ENCODE measurements at places on chromosomes 5 and 9. TPM values are rescaled to one million over a fixed set of nuclear protein-coding genes. Genes with fewer than 3 reads are reported as not detected.

Gene COL27A1
- total RNA-seq, result 0.15 TPM

Gene RRAGA
- total RNA-seq, result 46.6 TPM

Gene TTC16
- total RNA-seq, result 1.6 TPM

Gene DMRT3
- not detected for total RNA-seq

DNA sequence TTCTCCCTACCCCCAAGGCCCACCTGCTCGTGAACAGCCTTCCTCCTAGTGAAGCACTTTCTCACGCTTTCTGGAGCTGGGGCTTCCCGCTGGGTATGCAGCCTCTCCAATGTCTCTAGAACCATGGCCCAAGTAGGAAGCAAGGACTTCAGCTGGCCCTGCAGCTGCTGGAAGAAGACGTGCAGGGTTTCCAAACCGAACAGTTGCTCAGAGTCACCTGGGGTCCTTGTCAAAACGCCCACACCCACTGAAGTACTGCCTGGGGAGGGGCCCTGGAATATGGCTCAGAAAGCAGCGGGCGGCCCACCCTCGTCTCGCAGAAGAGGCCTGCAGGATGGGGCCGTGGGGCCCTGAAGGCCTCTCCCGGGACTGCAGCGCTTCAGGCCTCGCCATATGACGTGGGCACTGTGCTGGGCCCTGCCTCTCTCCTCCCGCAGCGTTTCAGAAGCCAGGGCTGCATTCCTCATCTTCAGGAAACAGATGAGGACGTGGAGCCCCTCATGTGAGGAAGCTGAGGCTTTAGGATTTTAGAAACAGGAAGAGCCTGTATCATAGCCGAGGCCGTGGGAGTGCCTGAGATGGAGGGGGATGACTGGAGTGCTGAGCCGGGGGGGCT lies 116.0 kb upstream of the LMX1B start:
- no peak overlapping the region for H3K27ac ChIP-seq
- peaks cover 7% of the 10 kb centered on the region for H3K4me1 ChIP-seq
- no peaks in the 10 kb centered on the region for H3K36me3 ChIP-seq
- no peak overlapping the region for H3K4me3 ChIP-seq
- peaks cover 11% of the 10 kb centered on the region for H3K27me3 ChIP-seq
- no peak for DNase-seq

- DNase-seq, result no peak
- no peak overlapping the region for H3K27ac ChIP-seq
- H3K4me3 ChIP-seq, result no peak overlapping the region
- H3K27me3 ChIP-seq, result peaks cover 5% of the 10 kb centered on the region
- H3K36me3 ChIP-seq, result no peaks in the 10 kb centered on the region
- peaks cover 4% of the 10 kb centered on the region for H3K4me1 ChIP-seq
Observed at GRCh38 chr5:174328631-174329299, 283.3 kb downstream of the NSG2 start.

DNA sequence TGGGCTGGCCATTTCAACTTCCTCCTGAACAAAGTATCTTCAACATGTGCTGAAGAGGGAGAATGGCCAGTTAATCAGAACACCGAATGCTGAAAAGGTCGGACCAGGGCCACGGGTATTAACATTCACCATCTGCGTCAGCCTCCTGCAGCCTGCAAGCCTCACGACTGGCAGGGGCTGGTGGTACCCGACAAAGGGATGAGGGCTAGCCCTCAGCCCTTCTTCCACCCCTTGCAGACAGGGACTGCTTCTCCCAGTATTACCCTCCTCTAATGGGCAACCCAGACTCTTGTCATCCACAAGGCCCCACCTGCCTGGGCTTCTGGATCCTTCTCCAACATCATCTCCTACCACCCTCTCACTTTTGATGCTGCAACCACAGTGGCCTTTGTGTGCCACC lies 246.6 kb downstream of the FSTL4 start:
- no peaks in the 10 kb centered on the region for H3K36me3 ChIP-seq
- no peak for DNase-seq
- H3K27me3 ChIP-seq, result no peaks in the 10 kb centered on the region
- H3K27ac ChIP-seq, result no peak overlapping the region
- H3K4me3 ChIP-seq, result no peak overlapping the region

DNA sequence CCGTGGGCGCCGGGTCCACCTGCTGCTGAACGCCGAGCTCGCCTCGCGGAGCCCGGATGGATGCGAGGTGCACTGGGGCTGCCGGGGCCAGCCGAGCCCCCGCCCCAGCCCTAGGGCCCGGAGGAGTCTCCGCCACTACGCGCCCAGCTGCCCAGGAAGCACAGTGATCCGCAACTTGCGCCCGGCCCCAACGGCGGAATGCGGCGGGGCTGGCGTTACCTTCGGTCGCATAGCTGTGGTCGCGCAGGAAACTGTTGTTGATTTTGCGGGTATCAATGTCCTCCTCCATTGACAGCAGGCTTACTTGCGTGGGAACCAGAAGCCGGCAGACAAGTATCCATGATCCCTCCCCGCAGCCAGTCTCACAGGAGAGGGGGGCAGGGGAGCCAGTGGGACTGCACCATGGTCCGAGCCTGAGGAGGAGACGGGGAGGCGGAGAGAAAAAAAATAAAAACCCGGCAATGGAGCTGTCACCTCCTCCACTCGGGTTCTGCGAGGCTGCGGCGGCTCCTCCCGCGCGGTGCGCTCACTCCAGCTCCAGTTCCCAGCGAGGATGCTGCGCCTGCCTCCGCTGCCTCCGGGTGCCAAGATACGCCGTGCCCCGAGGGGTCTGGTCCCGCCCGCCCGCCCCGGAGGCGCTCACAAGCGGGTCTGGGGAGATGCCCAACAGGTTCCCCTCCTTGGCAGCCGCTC lies 628 bp downstream of the PPP2R2B start:
- peak overlapping the region; percentile 52 for H3K27ac ChIP-seq
- H3K36me3 ChIP-seq, result no peaks in the 10 kb centered on the region
- peaks cover 14% of the 10 kb centered on the region for H3K4me1 ChIP-seq
- H3K4me3 ChIP-seq, result peak overlapping the region; percentile 84

- no peaks in the 10 kb centered on the region for H3K4me1 ChIP-seq
- no peak overlapping the region for H3K27ac ChIP-seq
- no peaks in the 10 kb centered on the region for H3K36me3 ChIP-seq
Observed at GRCh38 chr5:136309932-136310598, 55.3 kb downstream of the TRPC7 start.

DNA sequence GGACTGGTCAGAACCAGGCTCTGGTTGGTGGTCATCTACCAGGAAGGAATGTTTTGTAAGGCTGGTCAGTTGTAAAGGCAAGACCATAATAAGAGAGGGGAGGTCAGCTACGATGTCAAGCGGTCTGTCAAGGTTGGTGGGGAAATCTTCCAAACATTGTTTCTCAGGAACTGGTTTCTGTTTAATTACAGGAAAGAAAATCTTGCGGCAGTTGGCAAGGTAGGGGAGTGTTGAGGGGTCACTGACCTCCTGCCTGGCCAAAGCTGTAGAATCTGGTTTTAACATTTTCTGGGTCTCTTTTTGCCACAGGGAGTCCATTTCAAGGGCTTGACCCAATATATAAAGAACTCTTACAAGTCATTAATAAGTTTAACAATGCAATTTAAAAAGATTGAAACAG lies 39.0 kb upstream of the BARX1 start:
- peaks cover 27% of the 10 kb centered on the region for H3K27me3 ChIP-seq
- no peak overlapping the region for H3K27ac ChIP-seq
- no peaks in the 10 kb centered on the region for H3K4me1 ChIP-seq
- DNase-seq, result no peak
- H3K4me3 ChIP-seq, result no peak overlapping the region

DNA sequence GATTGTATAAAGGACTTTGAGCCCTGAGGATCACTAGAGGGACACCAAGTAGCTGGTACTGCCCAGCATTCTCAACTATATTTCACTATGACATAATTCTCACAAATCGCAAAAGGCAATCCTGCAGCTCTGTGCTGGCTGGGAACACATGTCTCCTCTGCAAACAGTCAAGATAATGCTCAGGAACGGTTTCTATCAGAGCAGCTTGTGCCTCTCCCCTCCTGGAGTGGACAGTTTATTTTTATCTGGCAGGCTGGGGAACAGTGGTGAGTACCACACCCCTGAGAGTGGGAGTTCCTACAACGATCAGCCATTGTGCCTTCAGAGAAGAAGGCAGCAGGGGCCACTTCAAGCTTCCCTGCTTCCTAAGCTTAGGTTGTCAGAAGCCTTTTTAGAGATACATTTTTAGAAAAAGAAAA lies 65.8 kb downstream of the ERAP1 start:
- H3K27me3 ChIP-seq, result no peaks in the 10 kb centered on the region
- no peak overlapping the region for H3K27ac ChIP-seq
- no peaks in the 10 kb centered on the region for H3K4me1 ChIP-seq
- peaks cover 73% of the 10 kb centered on the region for H3K36me3 ChIP-seq
- DNase-seq, result no peak
- no peak overlapping the region for H3K4me3 ChIP-seq

DNA sequence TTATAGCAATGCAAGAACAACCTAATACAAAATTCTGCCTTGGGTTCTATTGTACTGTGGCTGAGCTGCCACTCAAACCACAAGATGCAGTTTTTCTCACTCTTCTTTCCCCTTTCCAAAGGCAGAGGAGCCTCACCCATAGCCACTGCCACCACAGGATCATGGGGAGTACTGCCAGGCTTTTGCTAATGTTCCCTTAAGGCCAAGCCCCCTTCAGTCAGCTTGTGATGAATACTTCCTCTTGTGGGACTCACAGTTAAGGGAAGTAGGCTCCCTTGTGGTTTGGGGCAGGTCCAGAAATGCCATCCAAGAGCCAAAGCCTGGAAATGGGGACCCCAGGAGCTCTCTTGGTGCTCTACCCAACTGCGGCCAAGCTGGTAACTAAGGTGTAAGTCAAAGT lies 258.7 kb downstream of the SPATA31D1 start:
- no peak overlapping the region for H3K4me3 ChIP-seq
- no peak for DNase-seq
- no peak overlapping the region for H3K27ac ChIP-seq
- H3K36me3 ChIP-seq, result no peaks in the 10 kb centered on the region
- H3K27me3 ChIP-seq, result no peaks in the 10 kb centered on the region

All from activated CD4-positive, alpha-beta T cell treated with anti-CD3 and anti-CD28 coated beads, Interleukin-2, amount 10 ng/mL, durations not matched to agents 7 days and 5 days (primary cell).